ENCODE measurements at places on chromosomes 5 and 9.

GRCh38 chr9:126275386-126276001 lies 51.1 kb upstream of the MVB12B start:
- DNase-seq: no peak

- DNase-seq: no peak
These were observed 44.6 kb downstream of the WHRN start for GRCh38 chr9:114460513-114461199.

- no peak for DNase-seq
These were observed 937 bp downstream of the TMOD1 start for GRCh38 chr9:97502222-97502983.

DNA sequence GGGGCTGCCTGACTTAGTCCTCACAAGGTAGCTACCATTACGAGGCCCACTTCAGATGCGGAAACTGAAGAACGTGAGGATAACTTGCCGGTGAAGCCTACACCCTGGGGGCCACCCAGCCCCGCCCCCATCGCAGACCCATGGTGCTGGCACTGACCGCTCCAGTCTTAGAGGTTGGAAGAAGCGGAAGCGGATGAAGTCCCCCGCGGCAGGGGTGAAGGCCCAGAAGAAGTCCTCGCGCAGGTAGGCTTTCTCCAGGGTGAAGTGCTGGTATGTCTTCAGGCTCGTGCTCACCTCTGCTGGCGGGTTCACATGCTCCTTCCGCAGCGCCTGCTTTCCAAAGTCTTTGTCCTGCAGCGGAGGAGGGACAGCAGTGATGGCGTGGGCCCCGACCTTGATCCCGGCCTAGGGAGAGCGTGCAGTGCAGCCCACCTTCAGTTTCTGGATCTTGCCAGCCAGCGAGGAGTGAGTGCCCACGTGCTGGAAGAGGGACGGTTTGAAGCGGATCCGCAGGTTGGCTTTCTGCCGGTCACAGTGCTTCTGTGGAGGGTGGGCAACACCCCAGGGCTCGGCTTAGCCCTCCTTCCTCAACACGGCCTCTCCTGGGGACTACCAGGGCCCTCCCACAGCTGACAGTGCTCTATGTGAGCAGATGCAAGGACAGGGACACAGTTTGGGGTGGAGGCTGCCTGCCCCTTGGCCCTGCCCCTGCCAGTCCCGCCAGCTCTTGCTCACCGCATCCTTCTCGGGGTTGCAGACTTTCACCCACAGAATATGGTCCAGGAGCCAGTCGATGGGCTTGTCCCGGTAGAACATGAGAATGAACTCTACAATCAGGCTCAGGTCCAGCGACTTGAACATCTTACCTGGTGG lies 5.2 kb downstream of the LTC4S start:
- no peak for DNase-seq

- DNase-seq: peak; percentile 13
These were observed 33.0 kb upstream of the WHRN start for GRCh38 chr9:114538241-114538640.

- DNase-seq: no peak
These were observed 6.3 kb downstream of the PLAA start for GRCh38 chr9:26940779-26941178.

DNA sequence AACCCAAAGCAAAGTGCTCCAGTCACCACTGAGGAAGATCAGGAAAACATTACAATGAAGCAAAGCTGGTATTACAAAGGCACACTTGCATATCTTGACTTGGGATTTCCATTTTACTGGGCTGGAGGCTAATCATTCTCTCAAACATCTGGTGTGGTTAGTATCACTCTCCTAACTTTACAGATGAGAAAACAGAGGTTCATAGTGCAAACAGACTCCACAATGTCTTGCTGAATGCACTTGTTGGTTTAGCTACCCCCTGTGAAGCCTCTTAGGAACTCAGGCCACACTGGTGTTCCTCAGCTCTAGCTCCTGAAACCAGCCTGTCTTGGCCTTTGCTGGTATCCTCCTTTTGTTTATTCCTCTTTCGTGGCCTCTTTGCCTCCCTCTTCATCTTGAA lies 29.5 kb upstream of the SMAD5 start:
- DNase-seq: no peak

GRCh38 chr5:141031006-141031405 lies 20.2 kb upstream of the PCDHB1 start:
- DNase-seq: no peak

DNA sequence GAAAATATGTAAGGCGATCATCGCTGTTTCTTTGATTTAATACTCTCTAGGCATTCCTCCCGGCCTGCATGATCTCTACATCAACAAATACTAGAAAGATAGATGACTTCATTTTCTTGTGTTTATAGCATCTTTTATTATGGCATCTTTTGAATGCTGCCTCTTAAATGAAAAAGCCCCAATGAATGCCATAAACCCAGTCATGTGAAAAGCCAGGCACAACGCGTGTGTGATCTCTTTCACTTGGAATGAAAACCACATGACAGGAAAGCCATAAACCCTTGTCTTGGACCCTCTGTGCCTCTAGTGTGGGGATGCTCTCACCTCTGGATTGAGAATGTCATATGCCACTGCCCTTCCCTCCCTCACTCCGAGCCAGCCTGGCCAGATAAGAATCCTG lies 476.2 kb downstream of the SEMA5A start:
- no peak for DNase-seq

DNA sequence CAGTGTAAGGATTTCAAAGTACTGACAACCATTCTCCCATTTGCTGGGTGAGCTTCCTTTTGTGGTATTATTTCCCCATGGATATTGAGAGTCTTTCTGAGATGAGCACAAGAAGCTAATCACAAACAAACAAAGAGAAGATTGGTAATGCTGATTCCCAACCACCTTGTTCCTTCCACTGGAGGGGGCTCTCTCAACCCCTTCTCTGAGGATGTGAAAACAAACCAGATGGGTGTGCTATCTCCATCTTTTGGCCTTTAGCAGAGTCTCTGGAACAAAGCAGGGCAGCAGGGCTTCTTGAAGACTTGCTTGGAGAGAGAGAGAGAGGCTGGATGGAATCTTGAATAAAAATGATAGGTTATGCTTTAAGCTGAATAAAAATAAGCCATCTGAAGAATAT lies 576.7 kb upstream of the ZNF462 start:
- no peak for DNase-seq

DNA sequence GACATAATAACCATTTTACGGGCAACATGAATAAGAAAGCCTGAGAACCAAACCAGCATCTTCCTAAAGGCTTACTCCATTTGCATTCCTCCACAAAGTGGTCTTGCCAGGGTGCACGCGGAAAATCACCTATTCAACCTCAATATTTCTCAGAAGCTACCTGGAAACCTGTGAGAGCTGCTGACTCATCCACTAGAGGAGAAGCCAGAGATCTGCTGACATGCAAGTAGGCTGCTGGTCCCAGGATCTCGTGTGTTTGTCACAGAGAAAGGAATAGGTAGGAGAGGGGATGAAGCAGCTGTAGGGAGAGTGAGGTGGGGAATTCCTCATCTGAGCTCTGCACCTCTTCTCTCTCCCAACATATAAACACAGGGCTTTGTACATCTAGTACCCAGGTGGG lies 138.1 kb downstream of the ADAMTS12 start:
- no peak for DNase-seq

Measured in inflammatory macrophage (primary cell).